Stimulated activated CD4-positive, alpha-beta T cell treated with anti-CD3 and anti-CD28 coated beads, Interleukin-15, amount 100 ng/mL, for 48 hours (primary cell): ENCODE measurements at places on chromosomes 6 and 20.

DNA sequence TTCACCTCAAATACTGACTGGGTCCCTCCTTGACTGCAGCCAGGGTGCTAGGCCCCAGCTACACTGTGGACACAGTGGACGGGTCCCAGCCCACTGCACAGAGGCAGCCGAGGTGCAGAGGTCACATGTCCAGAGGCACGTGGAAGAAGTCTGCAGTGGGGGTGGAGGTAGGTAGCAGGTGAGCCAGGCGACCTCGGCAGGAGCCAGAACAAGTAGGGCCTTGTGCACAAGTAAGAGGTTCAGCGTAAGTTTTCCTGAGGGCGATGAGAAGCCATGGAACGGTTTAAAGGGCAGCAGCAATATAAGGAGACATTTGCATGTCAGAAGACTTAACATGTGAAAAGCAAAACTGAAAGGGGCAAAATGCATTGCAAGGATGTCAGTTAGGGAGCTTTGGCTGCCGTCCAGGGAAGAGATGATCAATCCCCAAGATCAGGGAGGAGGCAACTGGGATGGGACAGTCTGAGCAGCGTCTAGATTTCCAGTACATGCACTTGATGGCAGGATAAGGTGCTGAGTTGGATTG is 49.7 kb upstream of the SNX9 start:
- DNase-seq, result no peak

DNA sequence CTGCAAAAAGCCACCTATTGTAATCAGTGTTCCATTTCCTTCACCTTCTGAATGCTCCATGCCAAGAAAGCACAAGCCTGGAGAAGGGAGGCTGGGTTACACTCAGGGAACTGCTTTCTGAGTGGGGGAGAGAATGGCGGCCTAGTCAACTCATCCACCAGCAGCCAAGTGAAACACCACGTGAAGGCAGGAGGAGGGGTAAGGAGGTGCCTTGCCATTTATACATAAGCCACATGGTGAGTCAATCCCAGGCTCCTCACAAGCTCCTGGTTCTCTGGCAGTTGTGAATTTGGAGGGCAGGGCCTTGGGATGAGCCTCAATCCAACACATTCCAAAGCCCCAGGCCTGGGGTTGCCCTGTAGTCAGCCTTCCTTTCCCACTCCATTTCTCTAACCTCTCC is 149.4 kb downstream of the CD24 start:
- DNase-seq, result no peak

DNA sequence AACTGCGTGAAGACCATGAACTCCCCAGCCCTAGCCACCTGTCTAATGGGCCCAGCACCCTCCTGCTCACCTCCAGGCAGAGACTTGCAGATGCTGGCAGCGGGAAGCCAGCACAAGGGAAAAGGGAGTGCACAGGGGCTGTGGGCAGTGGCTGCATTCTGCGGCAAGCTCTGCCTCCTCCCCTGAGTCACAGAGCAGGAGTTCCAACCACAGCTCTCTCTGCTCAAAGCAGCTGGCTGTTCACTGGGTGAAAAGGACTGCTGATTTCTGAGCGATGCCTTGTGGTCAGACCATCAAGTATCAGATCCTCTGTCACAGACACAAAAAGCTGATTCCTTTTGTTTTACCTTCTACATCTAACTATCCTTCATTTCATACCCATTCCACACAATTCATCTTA is 10.5 kb downstream of the NKX2-2 start:
- DNase-seq, result no peak

DNA sequence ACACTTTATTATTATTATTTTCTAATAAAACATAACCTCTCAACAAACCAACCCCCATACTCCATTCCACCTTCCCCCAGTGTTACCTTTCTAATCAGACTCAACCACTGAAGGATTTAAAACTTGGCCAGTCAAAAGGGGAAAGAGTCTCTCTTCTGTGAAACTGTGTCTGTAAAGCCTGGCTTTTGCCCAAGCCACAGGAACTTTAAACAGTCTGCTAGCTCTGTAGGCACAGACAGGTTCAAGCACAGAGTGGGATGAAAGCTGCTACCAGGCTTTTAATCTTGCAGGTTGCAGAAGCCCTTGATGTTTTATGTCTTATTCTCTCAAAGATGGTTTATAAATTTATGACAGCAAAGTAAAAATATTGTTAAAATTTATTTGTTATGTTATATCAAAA is 585.7 kb downstream of the TENT5A start:
- DNase-seq, result no peak

GRCh38 chr6:29933955-29934354 is 8.4 kb upstream of the HLA-A start:
- DNase-seq, result no peak

GRCh38 chr6:37971266-37971665 is 151.7 kb downstream of the ZFAND3 start:
- no peak for DNase-seq

DNA sequence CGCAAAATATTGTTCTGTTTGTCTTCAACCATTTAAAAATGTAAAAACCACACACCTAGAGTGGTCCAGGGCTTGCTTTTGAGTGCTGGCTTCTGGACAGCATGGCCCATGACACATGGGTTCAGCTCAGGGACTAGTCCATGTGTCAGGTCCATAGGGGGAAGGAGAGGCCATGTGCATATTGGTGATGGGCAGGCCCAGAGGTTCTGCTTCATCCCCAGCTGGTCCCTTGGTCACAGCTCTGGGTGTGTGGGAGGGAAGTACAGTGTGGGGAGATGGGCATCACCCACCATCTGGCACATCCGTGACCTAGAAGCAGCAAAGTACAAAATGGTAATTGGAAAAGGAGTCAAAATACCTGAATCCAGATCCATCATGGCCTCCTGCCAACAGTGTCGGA is 50.7 kb downstream of the STK35 start:
- DNase-seq, result no peak

- no peak for DNase-seq
These were observed 7.3 kb upstream of the KCNG1 start for GRCh38 chr20:51029963-51030920.

DNA sequence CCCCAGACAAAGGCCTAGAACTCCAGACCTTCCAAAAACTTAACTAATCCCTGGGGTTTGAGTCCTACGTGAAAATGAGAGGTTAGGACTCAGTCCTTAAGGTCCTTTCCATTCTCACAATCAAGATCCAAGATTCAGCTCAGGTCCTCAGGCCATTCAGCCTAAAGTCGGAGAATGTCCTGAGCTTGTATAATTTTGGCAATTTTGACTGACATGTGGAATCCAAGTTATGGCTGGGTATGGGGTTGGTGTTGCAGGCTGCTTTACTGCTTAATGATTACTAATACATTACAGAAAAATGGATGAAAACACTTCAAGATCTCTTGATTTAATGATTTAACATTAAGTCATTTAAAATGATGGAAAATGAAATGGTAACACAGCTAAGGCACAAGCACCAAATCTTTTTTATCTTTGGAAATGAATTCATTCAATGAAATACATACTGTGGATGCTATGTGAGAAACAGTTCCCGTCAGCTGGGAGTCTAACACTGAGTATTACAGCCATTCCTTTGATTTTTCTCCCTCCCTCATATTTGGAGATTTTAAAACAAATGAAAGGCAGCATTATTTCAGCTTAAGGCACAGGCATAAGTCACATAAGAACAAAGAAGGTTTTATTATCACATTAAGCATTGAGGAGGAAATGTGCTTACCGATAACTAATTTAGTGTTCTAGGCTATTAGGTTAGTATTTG is 1.3 kb downstream of the ARHGAP18 start:
- no peak for DNase-seq

DNA sequence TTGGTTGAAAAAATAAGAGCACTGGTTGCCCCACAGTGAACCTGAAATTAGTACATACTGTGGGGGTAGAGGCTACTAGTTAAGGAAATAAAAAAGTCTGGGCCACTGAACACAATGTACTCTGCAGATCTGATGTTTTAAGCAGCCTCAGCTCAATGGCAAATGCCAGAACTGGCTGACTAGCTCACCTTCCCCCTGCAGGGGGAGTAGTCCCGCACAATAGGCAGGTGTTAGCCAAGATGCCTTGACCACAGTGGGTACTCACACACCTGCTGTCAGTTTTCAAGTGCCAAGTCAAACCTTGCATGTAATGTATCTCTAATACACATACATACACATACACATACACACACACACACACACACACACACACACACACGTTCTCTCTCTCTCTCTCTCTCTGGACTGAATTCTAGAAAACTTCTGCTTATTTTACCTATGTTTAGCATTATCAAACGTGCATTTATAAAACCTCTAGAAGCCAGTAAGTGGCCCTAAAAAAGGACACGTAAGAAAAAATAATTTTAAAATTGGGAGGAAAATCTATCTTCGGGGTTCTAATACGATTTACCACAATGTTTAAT is 36.1 kb downstream of the GMDS start:
- no peak for DNase-seq

GRCh38 chr6:19731282-19731681 is 105.9 kb upstream of the ID4 start:
- no peak for DNase-seq

- no peak for DNase-seq
These were observed 25.8 kb upstream of the CEP85L start for GRCh38 chr6:118677193-118677592.

- no peak for DNase-seq
These were observed 125.1 kb downstream of the CDK19 start for GRCh38 chr6:110690106-110690654.

DNA sequence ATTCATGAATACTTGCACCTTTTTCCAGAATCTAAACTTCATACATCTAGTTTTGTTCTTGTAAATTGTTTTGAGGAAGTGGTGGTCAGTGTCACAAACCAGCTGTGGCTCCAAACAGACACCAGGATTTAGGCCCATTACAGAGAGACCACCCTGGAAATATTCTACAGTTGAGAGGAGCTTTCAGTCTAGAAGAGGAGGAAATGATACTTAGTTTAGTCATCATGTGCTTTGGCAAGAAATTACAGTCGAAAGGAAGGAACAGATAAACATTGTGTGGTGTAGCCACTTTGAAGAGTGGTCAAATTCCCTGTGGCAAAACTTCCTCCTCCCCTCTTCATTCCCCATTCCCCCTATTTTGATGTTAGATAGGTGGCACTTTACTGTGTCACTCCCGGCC is 15.7 kb downstream of the DCBLD1 start:
- no peak for DNase-seq

- no peak for DNase-seq
These were observed 204.2 kb downstream of the TBC1D7 start for GRCh38 chr6:13124131-13124530.

- DNase-seq, result no peak
These were observed 91.4 kb downstream of the PLCB4 start for GRCh38 chr20:9160331-9160730.

DNA sequence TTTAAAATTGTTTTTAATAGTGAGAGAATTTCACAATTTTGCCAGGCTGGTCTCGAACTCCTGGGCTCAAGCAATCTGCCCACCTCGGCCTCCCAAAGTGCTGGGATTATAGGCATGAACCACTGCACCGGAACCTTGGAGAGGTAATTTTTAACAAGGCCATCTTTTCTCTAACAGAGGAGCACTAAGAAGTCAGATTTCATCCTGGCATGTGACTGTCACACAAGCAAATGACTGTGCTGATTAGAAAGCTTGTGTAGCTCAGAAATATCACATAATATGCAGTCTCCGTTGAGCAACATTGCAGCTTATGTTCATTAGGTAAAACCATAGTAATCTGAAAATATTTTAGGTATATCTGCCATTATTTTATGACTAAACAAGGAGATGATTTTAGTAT is 156.0 kb downstream of the CCDC170 start:
- DNase-seq, result no peak

- no peak for DNase-seq
These were observed 31.9 kb upstream of the PRELID3B start for GRCh38 chr20:59074456-59074855.

GRCh38 chr20:36951979-36952738 is 651 bp upstream of the SAMHD1 start:
- no peak for DNase-seq

DNA sequence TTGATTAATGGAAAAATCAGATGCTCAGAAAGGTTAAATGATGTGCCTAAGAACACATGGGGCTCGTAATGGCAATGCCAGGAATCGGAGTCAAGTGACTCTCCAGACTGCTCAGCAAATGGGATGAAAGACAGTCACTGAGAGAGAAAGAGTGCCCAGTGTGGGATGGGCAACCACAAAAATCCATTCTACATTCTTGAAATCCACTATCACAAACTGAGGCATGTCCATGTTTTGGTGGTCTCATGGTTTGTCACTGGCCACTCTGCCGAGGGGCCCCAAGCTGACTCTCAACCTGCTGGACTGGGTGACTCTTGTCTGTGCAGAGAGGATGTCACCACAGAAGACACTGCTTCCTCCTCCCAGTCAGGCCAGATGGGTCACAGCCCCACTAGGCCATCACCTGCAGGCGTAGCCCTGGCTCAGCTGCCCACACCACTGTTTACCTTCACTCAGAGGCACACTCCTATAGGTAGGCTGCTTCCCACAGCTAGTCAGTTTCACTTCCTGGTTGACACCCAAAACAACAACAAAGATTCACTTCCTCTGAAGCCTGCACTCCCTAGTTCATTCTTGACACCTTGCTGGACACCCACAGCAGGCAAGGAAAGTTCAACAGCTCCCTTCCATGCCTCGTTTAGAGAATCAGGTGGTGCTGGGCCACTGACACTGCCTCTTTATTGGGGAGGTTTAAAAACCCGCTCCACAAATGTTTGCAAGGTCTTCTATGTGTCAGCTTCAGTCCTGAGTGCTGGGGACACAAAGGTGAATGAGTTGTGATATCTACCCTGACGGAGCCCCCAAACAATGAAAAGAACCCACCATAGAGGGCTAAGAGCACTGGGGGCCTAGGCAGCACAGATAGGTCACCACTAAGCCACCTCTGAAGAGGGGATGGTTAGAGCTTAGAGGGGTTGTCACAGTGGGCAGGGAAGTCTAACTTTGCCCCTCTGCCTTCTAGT is 21.7 kb downstream of the MAP1LC3A start:
- no peak for DNase-seq

DNA sequence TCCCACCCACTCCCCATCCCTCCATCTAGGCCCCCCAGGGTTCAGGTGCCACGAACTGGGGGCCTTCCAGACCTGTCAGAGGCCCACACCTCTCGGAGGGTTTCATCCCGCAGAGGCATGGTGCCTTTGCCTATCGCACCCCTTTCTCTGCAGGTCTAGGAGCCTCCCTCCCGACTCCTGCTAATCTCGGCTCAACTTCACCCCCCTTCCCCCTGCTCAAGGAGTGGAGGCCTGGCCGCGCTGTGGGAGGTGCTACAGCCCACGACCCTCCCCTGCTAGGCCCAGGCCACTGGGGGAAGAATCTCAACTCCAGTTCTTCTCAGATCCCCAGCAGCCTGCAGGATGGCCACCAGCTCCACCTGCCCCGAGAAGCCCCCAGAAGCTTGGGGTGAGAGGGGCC is at the start of gene TULP1:
Gene TULP1, minus strand, starts transcription at position 157 of the 400 bp plus-strand sequence. Its CDS starts 38 bp downstream, at position 119.
- no peak for DNase-seq
